ENCODE measurements at places on chromosomes 3 and 15.

- DNase-seq = no peak
Measured at GRCh38 chr3:52856666-52857065, 21.8 kb upstream of the MUSTN1 start.

GRCh38 chr15:98614681-98615080 is 33.7 kb upstream of the IGF1R start:
- no peak for DNase-seq

DNA sequence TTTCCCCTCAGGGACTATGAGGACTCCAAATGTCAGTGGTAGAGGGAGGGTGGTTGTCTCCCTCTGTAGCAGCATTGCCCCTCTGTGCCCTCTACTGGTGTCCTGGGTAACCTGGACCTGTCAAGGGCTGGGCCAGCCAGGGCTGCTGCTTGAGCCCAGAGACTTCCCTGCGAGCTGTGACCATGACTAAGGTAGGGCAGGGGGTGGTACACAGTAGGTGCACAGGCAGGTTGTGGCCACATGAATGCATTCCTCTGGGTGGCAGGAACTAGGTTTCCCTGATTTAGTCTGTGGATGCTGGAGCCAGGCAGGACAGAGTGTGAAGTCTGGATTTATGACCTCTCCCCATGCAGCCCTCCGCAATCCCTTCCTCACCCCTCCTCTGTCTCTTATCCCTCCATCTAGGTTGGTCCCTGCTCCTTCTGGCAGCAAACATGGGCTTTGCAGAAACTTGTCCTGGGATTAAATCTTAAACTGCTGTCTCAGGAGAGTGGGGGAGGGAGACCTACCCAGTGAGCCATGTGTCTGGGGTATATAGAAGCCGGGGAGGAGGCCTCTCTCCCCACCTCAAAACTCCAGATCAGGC is 8.7 kb upstream of the SEMA3F start:
- DNase-seq = no peak

DNA sequence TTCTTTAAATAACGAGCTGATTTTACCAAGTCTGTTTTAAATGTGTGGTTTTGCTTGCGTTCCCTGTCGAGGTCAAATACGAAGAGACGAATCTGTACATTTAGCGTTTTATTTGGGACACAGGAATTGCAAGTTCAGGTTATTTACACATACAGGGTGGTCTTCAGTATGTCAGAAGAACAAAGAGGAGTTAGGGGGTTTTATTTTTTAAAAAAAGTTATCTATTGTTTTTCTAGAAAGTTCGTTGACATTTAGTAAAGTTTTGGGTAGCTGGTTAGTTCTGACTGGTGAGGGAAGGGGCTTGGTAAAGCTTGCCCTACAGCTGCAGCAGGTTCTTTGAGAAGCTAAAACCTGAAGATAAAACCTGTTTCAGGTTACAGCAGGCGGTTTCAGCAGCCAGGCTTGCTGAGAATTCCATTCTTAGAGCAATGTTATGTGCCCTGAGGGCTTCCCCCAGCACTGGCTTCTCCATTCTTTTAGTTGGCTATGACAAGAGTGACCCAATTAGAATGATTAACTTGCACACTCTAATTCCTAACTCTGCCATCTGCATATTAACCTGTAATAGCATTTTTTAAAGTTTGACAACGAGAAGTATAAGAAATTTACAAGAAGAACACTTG is 815 bp upstream of the ZNF280D start:
- DNase-seq = peak; percentile 16

DNA sequence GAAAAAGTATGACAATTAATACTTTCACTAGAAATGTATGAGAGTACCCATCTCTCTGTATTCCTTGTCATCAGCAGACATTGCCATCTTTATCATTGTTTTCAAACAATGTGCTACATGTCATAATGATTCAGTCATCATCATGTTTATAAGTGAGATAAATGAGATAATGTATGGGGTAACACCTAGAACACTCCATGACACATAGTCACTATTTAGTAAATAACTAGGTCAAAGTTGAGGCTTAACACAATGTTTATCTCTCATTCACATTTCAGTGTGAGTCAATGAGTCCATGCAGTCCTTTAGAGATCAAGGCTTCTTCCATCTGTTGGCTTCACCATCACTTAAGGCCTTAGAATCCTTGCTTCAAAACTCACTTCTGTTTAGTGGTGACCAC is 70.0 kb downstream of the NLGN1 start:
- DNase-seq = no peak

DNA sequence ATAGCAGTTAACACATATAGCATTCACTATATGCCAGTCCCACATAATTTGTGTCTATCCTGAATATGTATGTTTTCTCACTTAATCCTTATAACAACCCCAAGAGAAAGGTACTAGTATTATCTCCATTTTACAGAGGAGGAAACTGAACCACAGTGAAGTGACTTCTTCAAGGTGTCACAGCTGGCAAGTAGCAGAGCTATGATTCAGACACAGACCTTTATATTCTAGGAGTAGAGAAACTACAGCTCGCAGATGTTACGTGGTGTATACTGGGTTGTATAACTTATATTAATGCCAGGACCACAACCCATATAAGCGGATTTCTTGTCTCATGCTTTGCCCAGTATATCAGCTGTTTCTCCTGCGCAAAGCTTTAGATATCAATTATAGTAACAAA is 29.5 kb upstream of the ICE2 start:
- DNase-seq = no peak

- DNase-seq = peak; percentile 50
Measured at GRCh38 chr3:128383316-128384235, 83.1 kb downstream of the DNAJB8 start.

DNA sequence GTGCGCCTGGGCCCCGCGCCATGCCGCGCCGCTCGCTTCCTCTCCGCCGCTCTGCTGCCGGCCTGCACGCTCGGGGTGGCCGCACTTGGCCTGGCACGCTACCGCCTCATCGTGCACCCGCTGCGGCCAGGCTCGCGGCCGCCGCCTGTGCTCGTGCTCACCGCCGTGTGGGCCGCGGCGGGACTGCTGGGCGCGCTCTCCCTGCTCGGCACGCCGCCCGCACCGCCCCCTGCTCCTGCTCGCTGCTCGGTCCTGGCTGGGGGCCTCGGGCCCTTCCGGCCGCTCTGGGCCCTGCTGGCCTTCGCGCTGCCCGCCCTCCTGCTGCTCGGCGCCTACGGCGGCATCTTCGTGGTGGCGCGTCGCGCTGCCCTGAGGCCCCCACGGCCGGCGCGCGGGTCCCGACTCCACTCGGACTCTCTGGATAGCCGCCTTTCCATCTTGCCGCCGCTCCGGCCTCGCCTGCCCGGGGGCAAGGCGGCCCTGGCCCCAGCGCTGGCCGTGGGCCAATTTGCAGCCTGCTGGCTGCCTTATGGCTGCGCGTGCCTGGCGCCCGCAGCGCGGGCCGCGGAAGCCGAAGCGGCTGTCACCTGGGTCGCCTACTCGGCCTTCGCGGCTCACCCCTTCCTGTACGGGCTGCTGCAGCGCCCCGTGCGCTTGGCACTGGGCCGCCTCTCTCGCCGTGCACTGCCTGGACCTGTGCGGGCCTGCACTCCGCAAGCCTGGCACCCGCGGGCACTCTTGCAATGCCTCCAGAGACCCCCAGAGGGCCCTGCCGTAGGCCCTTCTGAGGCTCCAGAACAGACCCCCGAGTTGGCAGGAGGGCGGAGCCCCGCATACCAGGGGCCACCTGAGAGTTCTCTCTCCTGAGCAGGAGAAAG is 951 bp downstream of the GPR62 start:
- DNase-seq = peak; percentile 95

- no peak for DNase-seq
Measured at GRCh38 chr3:132461544-132461943, 44.2 kb downstream of the DNAJC13 start.

- DNase-seq = no peak
Measured at GRCh38 chr3:35439663-35440062, 199.7 kb upstream of the ARPP21 start.

- no peak for DNase-seq
Measured at GRCh38 chr3:45277636-45278035, 51.5 kb upstream of the TMEM158 start.

- DNase-seq = no peak
Measured at GRCh38 chr3:64437131-64437530, 211.9 kb upstream of the PRICKLE2 start.

DNA sequence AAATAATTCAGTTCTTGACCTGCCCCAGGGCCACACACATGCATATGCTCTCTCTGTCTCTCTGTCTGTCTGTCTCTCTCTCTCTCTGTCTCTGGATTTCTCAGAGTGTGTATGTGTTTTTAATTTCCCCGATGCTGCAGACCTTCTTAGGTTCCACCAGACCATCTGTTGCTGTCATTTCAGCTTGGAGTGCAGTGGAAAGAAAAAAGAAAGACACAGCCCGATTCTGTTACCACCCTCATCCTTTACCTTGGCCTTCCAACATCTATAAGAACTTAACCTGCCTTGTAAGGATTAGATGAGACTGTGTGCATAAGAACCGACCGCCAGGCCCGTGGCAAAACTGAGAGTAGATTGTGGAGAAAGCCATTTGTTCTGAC is 9.7 kb upstream of the PGPEP1L start:
- DNase-seq = no peak

GRCh38 chr15:25783607-25784540 is 79.3 kb downstream of the ATP10A start:
- DNase-seq = no peak

GRCh38 chr3:1072041-1072440 is 20.8 kb upstream of the CNTN6 start:
- no peak for DNase-seq

- no peak for DNase-seq
Measured at GRCh38 chr3:78659386-78659987, 1108.3 kb downstream of the ROBO1 start.

DNA sequence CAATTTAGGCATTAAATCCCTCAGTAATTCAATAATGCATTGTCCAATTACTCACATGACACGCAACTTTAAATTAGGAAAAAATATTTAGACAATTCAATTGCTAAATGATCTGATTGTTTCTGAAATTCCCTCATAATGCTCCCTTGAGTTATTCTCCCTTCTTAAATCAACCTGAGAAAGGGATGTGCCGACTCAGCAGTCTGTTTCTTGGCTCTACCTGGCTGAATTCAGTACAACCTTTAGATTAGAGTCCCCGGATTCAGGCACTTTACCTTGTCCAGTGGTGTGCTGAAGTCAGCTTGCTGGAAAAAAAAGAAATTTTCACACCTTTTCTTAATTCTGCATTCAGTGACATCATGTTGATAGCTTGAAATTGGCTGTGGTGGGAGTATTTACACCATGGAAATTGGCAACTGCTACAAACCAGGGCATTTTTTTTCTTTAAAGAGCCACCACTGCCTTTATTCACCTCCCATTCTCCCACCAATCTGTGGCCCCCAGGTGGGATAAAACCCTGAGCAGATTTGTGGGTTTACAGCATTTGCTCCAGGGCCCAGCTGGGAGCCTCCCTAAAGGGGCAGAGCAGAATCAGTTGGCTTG is 20.9 kb upstream of the LOXL1 start:
- no peak for DNase-seq

- no peak for DNase-seq
Measured at GRCh38 chr3:192545333-192545732, 182.0 kb downstream of the FGF12 start.

GRCh38 chr15:98683831-98684230 is 35.5 kb downstream of the IGF1R start:
- DNase-seq = no peak

DNA sequence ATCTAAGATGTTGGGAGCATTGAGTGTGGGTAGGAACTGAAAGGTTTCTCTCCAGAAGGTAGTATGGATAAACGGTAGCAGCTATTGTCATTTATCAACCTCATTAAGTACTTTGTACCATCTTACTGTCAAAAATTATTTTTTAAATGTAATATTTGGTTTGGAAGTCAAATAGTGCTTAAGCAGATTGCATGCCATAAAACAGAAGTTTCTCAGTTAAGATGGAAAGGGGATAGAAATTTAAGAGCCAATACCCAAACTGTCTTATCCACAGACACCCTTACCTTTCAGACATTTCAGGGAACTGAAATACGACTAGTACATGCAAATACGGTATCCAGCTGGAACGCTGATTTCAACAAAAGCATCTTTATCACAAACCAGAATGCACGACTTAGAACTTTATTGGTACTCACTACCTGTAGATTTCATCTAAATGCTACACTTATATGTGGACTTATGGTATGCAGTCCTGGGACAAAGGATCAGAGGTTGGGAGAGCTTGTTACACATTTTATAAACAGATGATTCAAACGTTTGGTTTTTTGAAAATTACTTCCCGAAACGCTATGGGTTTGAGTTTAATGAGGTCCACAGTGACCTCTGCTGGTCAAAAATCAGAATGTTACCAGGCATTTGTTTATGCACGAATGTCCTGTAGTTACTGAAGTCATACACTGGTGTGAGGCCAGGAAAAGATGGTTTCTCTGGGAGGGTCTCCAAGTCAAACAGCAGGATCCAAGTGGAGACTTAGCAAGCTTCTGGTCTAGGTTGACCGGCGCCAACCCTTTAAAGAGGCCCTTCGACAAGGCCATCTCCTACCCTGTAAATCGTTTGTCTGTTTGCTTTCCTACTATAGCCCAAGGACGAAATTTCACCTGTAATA is 45.7 kb upstream of the DUT start:
- DNase-seq = peak; percentile 45

DNA sequence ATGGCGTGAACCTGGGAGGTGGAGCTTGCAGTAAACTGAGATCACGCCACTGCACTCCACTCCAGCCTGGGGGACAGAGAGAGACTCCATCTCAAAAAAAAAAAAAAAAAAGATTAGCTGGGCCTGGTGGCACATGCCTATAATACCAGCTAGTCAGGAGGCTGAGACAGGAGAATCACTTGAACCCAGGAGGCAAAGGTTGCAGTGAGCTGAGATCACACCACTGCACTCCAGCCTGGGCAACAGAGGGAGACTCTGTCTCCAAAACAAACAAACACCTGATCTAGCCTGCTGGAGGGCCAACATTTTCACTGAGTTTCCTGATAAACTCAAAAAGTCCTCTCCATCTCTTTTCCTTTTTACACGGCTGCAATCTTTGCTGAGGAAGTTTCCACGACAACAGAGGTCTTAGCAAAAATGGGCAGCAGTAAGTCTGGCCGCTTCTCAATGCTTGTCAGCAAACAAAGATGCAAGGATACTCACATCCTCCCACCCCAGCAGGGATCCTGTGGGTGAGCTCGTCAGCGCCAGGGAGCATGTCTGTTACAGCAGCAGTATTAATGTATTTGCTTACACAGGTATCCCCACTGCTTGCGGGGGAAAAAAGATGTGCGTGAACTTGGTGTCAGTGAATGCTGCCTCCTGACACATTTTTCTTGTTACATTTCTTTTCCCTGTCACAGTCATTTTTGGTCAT is 21.0 kb upstream of the CCDC174 start:
- DNase-seq = no peak

Measured in right kidney (tissue), 9 donors.